ENCODE measurements at places on chromosomes 5 and 9.

DNA sequence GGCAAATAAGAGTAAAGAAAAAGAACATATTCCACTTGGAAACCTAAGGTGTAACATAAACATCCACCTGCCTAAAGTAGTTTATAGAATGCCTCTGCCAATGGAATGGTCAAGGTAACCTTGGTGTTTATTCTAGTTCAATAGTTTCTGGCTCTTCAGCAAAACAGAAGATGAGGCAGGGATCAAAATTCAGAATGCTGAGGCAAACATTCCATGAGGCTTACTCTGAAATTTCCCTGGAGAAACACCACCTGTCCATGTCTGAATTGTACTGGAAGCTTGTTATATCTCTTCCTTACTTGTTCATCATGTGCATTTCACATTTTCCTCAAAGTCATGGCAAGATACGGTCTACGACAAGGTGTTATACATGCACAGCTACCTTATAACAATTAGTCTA lies 1862.4 kb upstream of the ACO1 start:
- no peak for DNase-seq

DNA sequence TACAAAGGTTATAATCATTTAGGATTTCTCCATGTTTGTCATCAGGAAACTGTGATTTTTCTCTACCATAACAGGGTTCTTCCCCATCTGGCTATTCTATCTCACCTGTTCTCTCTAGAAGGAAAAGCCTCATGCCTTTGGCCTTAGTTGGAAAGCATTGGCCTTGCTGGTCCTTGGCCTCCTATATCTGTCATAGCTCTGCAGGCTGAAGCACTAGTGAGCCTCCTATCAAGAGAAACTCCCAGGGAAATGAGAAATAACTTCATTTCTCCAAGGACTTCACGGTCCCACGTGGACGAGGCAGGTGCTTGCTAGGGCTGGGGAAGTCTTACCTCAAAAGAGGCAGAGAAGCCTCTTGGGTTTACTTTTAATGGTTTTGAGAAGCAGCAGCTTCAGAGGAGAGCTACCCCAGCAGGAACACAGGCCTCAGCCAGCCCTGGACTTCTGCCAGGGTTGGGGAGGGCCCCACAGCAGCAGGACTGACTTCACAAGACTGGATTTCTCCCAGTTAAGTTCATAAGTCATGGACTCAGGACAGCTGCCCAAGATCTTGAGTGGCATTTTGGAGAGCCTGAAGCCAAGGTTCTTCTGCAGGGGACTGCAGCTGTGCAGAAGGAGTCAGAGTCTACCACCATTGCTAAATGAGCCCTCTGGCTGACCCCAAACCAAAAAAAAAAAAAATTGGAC lies 15.8 kb upstream of the PSAT1 start:
- no peak for DNase-seq

DNA sequence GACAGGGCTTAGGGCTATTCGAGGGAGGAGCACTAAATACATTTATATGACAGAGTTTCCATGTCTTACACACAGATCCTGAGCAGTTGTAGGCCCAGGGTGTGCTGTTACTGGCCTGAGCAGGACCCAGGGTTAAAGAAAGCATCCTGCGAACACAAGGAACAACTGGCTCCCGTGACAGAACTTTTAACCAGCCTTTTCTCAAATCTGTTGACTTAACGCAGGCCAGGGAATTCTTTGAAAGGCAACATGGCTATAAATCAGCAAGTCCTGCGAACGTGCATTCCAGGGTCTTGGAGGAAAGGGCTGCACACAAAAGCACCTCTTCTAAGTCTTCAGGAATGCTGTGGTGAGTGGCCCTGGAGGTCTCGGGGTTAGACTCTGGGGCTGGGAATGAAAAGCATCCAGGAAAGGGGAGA lies 45.2 kb upstream of the ANKRD55 start:
- no peak for DNase-seq

GRCh38 chr5:63293317-63293716 lies 668.9 kb downstream of the HTR1A start:
- DNase-seq: no peak

DNA sequence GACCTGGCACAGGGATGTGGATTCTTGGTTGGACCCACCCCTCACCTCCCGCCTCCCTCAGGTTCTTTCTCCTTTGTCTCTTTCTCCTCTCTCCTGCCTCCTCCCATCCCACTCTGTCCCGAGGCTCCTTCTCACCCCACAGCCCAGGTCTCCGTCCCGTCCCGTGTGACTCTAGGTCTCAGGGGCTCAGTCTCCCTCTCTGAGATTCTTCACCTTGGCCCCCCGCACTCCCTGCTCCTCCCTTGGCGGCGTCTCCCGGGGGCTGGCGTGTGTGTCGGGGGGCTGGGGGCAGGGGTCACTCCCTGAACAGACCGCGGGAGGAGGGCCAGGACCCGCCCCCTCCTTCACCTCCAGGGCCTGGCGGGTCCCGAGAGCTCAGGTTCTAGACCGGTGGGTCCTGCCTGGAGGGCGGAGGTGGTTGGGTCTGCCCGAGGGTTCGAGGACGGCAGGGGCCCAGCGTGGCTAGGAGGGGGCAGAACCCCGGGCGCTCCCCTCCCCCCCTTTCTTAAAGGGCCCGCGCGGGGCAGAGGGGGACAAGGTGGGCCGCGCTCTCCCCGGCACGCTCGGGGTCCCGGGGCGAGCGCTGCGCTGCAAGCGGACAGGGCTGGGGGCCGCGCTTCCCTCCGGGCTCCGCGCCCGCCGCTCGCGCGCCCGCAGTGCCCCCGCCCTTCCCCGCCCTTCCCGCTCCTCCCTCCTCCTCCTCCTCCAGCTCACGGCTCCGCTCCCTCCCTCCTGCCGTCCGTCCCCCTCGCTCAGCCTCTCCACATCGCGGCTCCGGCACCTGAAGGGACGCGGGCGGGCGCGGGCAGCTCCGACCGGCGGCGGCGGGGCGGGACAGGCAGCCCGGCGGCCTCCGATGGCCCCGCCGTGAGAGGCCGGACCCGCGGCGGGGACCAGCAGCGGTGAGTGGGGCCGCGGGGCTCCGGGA lies at the start of gene PSD2:
TSS of gene PSD2 (plus strand) at position 735 of the 928 bp plus-strand sequence. CDS start 13,633 bp downstream, outside the sequence.
- no peak for DNase-seq

GRCh38 chr9:134618163-134618832 lies 23.3 kb upstream of the COL5A1 start:
- no peak for DNase-seq

DNA sequence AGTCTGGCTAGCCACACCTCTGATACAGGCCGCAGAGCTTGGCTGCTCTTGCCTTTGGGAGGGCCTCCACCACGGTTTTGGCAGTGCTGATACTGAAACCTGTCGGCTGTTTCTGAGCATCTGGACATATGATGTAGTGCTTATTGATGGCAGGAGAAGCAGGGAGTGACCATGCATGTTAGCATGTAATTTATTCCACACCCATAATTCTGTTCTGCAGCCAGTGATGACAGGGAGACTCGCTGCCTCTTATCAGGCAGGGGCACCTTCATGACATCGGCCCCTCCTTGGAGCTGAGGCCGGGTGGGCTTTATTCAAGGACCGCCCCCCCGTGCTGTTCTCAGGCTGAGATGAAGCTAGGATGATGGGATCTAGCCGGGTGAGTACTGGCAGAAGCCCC lies 49.0 kb downstream of the OLFM1 start:
- no peak for DNase-seq

Measured in stimulated activated CD4-positive, alpha-beta T cell treated with anti-CD3 and anti-CD28 coated beads, Interleukin-1b, Interleukin-23, amount 100 ng/mL, for 24 hours (primary cell).